ENCODE measurements at places on chromosomes 12 and 14. TPM values are rescaled to one million over a fixed set of nuclear protein-coding genes. Genes with fewer than 3 reads are reported as not detected.

DNA sequence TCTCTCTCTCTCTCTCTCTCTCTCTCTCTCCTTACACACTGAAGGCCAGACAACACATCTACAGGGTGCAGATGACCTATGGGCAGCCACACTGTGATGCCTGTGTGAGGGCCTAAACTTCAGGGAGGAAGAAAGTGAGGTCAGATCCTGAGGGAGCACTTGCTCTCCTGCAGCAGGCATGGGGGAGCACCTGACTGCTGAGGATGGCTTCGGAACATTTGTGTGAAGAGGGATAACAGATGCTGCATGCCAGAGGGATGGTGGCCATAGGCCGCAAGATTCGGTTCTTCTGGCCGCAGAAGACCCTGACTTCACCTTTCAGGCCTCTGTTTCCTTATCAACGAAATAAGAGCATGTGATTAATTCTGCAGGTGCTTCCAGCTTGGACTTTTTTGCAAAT is 11.7 kb upstream of the SERPINA11 start:
- no peak for DNase-seq

- no peak for DNase-seq
Measured at GRCh38 chr14:103472939-103473338, 49.7 kb downstream of the CKB start.

DNA sequence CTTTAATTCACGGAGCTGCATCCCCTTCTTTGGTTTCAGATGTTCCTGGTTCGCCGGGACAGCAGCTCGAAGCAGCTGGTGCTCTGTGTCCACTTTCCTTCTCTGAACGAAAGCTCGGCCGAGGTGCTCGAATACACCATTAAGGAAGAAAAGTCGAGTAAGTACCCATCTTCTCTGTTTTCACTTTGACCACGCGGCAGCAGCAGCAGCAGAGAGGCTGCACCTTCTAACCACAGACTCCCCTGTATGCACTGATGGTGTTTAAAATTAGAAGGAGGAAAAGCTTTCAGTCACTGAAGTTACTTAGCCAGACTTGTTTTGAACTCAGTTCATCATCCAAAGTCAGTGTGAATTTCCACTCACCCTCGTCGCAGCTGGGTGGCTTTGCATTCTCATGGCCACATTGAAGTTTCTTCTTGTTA is 63.8 kb downstream of the RIN3 start:
- no peak for DNase-seq

Gene ITGA7
- total RNA-seq, result 125 TPM

DNA sequence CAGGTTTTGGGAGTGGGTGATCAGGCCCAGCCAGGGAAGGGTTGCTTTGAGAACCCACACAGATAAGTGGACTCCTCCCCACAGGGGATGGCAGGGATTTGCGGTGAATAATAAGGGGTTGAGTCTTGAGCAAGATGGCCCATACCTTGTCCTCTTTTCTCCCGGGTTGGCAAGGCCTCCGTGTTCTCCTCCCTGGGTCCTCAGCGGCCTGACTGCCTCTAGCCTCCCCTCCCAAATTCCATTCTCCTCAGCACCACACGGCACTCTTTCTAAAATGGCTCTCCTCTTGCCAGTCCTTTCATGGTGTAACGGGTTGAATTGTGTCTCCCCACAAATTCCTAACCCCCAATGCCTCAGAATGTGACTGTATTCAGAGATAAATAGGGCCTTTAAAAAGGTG is 70.0 kb downstream of the CHST11 start:
- DNase-seq, result no peak

- DNase-seq, result no peak
Measured at GRCh38 chr14:23115039-23115731, 3.9 kb downstream of the CEBPE start.

- no peak for DNase-seq
Measured at GRCh38 chr14:69108358-69108757, 44.6 kb downstream of the DCAF5 start.

DNA sequence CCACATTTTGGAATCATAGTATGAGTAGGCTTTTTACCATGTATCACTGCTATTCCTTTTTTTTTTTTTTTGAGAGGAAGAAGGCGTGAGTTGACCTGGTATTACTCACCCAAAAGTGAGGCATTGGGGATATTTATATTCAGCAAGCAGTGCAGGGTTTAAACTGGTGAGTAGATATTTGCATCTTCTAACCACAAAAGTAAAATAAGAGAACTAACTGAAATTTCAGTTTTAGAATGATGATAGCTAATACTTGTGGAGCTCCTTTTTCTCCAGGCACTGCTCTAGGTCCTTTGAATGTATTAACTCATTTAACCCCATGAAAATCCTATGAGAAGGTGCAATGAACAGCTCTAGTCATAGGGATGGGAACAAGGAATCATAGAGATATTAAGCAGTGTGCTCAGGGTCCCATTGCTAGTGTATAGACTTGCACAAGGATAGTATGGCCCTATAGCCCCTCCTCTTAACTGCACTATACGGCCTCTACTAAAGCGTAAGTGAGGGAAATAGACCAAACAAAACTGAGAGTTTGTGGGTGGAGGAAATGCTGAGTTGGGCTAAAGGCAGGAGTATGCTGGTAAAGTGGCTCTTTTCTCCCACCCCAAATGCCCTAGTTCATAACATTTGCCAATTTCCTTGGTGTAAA is 104.3 kb upstream of the MAX start:
- DNase-seq, result no peak

Gene GLIPR1L2
- total RNA-seq, result 0.95 TPM

Gene KCNA5
- total RNA-seq, result 2.2 TPM

Gene IGF1
- total RNA-seq, result 2.2 TPM

GRCh38 chr14:91929700-91930099 is 17.8 kb downstream of the FBLN5 start:
- no peak for DNase-seq

DNA sequence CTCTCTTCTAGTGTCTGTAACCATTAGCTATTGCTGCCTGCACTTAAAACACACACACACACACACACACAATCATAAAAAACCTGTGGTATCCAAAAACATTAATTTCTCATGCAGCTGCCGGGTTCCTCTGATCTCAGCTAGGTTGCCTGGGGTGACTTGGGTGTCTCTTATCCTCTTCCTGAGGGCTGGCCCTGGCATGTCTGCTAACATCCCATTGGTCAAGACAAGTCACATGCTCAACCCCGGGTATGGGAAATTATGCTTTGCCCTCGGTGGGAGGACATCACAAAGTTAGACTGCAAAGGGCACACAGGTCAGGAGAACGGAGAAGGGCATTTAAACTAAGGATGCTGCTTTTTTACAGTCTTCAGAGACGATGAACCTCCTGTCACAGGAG is 55.7 kb downstream of the TRPV4 start:
- peak; percentile 25 for DNase-seq

DNA sequence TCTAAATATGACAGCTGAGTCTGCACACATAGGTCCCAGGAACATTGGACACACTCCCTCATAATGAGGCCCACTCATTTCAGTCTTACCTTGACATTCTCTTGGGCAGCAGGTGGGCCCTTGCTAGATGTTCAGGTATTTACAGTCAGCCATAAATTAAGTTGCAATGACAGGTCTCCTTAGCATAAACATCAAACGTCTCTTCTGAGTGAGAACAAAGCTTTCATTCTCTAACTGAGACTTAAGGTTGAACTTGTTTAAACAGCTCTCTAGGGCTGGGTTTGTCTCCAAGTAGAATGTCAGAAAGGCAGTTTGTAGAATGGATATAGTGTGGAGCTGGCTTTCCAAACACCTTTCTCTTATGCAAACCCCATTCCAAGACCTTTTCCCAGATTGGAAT is 10.3 kb downstream of the ACVR1B start:
- DNase-seq, result peak; percentile 43

- DNase-seq, result peak; percentile 56
Measured at GRCh38 chr12:93243689-93244513, 133.8 kb upstream of the NUDT4 start.

DNA sequence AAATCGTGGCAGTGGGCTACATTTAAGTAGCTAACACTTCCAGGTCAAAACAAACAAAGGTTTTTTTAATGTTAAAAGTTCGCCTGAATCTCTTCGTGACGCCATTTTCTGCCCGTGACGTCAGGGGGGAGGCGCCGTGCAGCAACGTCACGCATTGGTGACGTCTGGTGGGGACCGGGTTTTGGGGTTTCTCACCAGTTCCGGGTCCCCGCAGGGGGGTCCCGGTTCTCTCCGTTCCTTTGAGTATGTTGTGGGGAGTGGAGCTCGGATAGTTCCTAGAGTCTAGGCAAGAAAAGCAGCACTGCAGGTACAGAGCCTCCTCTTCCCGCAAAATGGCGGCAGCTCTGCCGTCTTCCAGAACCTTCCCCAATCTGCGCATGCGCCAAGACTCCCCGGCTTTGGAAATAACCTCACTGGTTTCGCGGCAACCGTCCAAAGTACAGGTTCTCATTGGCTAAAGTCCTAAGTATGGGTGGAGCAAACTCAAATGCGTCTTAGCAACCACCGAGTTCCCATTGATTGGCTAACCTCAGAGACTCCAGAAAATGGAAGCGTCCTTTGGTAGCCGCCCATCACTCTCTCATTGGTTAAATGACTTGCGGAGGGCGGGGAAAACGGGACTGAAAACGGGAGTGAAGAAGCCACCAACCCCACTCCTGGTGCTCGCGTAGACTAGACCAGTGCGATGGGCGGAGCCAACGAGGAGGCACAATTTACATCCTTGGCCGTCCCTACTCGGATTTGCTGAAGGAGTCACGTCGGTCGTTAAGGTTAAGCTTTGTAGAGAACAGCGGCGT is at the start of gene RBM23:
RBM23 (minus strand) TSS at position 346 of the 797 bp plus-strand sequence.
- peak; percentile 100 for DNase-seq

- peak; percentile 77 for DNase-seq
Measured at GRCh38 chr12:29148911-29149690, at the start of gene FAR2. Gene FAR2, plus strand, starts transcription at chr12:29149278. Its CDS starts 121,172 bp downstream, at chr12:29270450.

Gene KRT4
- total RNA-seq, result not detected

DNA sequence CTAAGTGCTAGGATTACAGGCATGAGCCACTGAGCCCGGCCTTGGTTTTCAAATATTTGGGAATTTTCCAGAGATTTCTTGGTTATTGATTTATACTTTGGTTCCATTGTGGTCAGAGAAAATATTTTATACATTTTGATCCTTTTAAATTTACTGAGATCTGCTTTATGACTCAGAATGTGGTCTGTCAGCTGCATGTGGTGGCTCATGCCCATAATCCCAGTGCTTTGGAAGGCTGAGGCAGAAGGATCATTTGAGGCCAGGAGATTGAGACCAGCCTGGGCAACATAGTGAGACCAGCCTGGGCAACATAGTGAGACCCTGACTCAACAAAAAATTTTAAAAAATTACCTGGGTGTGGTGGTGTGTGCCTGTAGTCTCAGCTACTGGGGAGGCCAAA is 49.8 kb downstream of the ADCK1 start:
- no peak for DNase-seq

Gene CHGA
- total RNA-seq, result 38.1 TPM

Gene GPR65
- total RNA-seq, result 1.6 TPM

DNA sequence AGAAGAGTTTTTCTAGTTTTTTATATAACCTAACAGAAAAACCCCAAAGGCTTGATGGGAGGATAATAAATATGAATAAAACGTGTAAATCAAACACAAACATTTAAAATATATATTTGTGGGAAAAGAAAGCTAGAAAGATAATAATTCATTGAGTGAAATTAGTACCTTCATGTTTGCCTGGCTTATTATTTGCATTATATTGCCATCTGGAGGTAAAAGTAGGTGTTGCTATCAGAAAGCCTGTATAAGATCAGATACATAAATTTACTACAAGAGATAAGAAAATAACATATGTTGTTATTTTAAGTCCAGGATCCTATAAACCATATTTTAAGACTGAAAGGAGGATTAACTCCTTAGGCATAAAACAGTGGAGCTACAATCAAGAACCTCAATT is 77.7 kb downstream of the NTS start:
- DNase-seq, result no peak

Gene STXBP6
- 16.8 TPM for total RNA-seq

Gene PPP2R3C
- 23.5 TPM for total RNA-seq
